ENCODE measurements at places on chromosomes 5 and 9.

DNA sequence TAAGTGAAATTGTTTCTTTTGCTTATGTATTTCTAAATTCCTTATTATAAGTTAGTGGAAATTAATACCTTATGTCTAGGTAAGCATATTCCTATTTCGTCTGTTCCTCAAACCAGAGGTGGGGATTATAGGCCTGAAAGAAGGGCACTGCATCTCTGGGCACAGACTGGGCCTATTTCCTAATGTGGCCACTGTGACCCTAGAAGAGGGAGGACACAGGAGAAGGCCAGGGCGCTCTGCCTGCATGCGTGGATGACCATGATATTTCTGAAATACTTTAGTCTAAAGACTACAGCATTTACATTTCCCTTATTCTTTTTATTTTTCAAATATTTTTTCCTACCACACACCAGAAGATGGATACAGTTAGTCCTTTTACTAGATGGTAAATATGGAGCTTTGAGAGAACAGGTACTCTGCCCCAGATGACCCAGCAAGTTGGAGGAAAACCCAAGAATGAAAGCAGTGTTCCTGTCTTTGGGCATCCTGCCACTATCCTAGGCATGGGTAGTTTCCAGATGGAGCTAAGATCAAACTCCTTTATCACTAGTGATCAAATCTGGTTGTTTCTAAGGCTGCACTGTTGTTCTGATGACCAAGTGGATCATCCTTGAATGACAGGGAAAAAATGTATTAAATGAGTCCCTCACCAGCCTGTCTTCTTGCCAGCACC is 27.8 kb downstream of the RUSC2 start:
- DNase-seq: no peak

DNA sequence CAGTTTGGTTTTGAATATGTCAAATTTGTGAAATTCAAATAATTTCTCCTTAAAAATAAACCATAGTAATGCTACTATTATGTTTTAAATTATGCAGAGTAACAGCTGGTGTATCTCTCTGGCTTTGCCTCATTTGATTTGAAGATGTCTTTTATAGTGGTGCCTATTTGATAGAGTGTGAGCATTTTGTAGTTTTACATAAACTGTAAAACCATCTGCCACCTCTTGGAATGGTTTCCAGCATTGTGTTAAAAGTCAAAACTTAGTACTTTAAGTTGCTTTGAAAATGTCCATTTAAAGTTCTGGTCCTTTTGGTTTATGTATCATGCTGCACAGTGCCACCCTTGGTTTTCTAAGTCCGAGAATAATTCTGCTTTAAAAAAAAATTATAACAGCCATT is 15.6 kb downstream of the PRDM6 start:
- no peak for DNase-seq

GRCh38 chr5:150809363-150809762 is 30.8 kb downstream of the SMIM3 start:
- no peak for DNase-seq

DNA sequence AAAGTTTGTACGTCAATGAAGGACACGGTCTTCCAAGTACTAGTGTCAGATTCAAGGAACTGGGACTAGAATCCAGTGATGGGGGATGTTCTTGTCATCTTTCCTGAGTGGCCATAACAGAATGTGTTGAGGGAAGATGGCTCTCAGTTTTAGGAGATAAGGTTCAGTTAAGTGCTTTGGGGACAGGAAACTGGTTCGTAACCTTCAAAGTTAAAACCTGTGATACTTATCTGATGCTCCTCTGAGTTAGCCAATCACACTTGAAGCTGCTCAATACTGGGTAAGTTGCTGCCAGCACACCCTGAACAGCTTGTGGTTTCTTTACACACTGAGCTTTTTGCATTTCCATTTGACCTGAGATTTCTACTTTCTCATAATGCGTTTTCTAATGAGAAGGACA is 64.4 kb downstream of the PIK3R1 start:
- DNase-seq: no peak

- DNase-seq: no peak
Observed at GRCh38 chr5:654071-654778, 38.9 kb downstream of the TPPP start.

GRCh38 chr9:131559421-131560000 is 14.2 kb downstream of the PRRT1B start:
- no peak for DNase-seq

DNA sequence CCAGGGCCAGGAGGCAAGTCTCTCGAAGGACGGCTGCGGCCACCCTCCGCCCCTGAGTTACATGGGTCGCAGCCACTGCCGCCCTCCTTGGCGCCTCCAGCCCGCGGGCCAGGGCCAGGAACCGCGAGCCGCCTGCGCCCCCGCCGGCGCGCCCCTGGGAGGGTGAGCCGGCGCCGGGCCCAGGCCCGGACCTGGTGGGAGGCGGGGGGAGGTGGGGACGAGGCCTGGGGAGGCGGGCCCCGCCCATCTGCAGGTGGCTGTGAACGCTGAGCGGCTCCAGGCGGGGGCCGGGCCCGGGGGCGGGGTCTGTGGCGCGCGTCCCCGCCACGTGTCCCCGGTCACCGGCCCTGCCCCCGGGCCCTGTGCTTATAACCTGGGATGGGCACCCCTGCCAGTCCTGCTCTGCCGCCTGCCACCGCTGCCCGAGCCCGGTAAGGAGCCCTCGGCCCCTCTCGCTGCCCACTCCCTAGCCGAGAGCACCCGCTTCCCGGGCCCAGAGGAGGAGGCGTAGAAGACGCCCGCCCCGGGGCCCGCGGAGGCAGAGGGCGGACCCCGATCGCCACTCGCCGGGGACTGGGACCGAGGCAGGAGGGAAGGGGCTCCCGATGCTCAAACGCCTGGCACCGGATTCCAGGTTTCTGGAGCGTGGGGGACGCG is at the start of gene ASS1:
Gene ASS1 (plus strand): TSS at position 397 of the 657 bp plus-strand sequence. CDS start 7,268 bp downstream, outside the sequence.
- DNase-seq: peak; percentile 49

DNA sequence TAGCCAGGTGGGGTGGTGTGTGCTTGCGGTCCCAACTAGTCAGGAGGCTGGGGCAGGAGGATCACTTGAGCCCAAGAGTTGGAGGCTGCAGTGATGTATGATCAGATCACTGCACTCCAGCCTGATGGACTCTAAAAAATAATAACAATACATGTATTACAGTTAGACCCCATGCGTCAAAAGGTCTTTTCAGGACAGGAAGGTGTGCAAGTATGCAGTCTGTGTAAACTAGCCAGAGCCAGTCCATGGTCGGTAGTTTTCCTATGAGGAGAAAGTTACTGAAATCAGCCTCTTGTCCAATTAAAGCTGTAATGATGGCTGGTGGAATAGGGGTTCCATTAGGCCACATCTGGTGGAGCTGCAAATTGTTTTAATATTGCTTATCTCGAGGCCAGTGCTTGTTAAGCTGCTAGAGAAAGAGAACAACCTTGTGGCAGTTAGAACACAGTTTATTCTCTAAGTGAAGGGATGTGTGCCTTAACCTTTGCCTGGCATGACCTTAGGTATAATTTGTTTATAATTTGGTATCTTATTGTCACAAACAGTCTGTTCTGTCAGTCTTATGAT is 1.5 kb upstream of the STOM start:
- DNase-seq: no peak
